ENCODE measurements at places on chromosomes 11 and 22.

- no peak for DNase-seq
These were observed 42.6 kb upstream of the IGSF9B start for GRCh38 chr11:133999355-133999754.

GRCh38 chr11:12958986-12959385 lies 50.1 kb upstream of the RASSF10 start:
- DNase-seq, result no peak

- DNase-seq, result no peak
These were observed 12.9 kb downstream of the SFI1 start for GRCh38 chr22:31509061-31509762.

GRCh38 chr11:118264569-118265465 lies 720 bp upstream of the MPZL2 start:
- DNase-seq, result no peak

DNA sequence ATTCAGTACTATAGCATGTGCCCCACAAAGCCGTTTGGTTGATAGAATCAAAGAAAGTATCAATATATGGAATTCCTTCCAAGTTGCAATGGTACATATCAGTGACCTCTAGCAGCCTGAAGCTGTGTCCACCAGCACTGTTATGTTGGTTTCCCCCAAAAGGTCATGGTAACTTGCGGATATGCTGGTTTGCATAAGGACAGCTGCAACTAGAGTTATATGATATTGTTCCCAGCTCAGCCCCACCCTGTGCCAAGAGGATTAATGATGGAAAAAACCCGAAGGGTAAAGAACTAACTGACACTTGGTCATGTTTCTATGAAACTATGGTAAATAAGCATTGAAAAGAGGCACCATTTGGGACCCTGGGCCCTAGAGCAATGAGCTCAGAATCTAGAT lies 93.5 kb downstream of the PDHX start:
- no peak for DNase-seq

DNA sequence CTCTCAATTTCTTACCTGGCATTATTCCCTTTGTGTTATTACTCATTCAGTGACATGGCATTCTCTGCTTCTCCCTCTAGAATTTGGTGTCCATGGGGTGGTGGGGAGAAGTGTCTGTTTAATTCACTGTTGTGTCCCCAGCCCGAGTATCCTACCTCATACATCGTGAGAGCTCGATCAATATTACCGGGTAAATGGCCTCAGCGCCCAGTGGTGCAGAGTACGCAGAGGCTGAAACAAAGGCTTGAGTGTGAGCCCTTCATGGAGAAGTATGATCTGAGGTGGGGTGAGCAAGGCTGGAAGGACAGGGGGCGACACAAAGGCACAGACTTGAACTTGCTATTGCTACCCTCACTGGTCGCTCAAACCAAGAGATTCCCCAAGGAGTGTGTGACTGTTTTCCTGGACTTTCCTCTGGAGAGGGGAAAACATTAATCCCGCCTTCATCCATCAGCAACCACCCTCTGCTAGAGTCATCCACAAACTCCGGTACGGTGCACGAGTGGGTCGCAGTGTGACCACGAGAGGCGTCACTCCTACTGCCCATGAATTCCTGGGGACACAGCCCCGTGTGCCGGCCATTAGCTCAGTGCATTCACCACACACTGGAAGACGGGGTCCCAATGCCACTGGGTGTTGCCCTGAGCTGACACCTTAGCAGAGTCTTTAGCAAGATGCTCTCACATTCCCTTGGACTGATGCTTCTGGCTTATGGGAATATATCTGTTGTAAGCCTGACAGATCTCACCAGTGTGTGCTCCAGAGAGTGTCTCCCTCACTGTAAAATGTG lies 35.0 kb upstream of the CCND1 start:
- DNase-seq, result no peak

DNA sequence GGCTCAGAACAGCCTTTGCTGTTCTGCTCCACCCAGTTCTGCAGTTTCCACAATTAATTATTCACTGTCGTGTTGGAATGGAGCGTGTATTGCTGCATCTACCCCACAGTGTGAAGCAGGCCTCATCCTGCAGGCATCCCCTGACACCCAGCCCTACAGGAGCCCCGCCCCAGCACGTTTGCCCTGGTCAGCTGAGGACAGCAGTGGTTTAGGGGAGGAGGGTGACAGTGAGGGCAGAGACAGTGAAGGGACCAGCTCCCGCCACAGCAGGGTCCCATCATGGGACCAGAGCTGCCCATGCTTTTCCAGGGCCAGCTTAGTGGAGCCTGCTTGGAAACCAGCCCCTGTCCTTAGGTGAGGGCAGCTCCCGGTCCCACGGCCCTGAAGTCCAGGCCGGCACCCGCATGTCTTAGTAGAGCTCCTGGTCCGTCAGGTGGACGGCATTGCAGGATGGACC lies 273.0 kb downstream of the TBC1D22A start:
- no peak for DNase-seq

DNA sequence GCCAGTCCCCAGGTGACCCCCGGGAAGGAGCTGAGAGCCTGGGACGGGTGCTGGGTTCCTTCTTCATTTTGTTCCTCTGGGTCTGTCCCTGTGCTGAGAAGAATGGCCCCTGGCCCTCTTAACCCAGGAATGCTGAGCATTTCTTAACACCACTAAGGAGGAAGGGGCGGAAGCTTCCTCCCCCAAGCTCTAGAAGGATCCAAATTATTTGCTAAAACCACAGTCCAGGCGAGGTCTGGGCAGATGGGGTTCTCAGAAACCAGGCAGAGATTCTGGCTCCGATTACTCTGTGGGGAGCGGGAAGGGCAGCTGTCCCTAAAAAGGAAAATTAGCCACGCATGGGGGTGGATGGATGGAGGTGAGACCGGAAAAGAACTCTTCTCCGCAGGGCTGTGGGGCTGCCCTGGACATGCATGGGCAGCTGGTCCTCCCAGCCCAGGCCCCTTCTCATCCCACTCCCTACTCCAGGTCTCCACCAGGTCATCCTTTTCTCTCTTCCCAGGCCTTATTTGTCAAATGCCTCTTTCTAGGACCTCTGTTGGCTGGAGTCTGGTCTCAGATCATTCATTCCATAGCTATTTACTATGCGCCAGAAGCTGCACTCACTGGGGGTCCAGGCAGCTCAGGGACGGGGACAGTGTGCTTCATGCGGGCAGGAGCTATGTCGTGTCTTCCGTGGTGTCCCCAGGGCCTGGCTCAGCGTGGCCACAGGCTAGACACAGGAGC lies 45.0 kb upstream of the MYH9 start:
- DNase-seq, result peak; percentile 69
